ENCODE measurements at places on chromosomes 13 and 19.

DNA sequence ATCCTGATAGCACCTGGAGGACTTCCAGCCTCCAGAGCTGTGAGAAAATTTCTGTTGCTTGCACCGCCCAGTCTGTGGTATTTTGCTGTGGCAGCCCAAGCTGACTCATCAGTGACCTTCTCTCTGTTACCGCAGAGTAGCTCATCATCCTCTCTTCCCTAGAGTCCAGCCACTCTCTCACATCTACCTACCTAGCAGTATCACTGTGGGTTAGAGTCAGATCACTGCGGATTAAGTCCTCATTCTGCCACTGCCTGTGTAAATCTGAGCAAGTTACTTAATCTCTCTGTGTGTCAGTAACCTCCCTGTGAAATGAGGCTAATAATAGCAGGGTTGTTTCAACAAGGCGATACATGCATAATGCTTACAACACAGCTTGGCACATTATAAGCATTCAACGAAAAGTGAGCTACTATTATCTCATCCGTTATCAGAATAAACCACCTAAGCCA, 40.3 kb upstream of the USPL1 start:
- DNase-seq = peak; percentile 82

DNA sequence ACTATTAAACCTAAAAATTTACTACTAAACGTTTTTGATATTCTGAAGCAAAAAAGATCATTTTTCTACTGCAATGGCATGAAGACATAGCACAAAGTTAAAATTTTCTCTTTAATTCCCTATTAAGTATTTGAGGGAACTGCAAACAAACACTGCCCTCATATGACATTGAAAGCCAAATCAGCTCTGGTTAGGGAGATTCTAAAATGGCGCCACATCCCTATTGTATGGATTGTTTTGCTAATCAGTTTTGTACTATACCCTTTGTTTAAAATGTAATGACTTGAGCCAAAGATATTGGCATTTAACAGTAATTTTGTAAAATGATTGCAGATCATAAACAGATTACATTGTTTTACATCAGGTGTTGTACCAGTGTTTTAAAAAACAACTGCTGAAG, 65.8 kb downstream of the FLT1 start:
- no peak for DNase-seq

DNA sequence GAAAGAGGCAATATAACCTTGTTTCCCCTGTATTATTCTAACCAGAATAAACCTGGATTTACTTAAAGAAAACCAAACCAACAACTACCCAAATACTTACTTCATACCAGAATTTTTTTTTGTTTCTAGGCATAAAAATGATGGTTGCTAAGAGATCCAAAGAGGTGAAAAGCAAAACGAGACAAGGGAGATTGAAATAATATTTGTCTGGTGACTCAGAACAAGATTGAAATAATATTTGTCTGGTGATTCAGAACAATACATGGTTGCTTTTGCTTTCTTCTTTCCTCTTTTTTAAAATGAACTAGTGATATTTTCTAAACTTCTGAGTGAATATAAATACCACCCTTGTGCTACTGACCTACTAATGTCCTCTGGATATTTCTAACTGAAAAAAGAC, 592.9 kb downstream of the KCTD12 start:
- DNase-seq = no peak

DNA sequence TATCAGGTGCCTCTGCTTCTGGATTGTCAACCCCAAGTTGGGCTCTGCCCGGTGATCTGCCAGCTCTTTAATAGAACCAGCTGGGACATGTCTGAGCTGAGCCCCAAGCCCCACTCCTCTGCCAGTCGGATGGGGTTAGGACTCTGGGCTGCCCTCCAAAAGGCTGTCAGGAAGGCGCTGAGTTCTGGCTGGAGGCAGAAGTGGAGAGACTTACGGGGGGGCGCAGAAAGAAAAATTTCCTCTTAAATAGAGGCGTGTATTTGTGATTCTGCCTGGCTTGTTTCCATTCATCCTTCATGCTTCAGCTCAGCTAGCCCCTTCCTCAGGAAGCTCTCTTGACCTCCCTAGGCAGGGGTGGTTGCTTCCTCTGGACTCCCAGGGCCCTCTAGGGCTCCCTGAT, 985 bp upstream of the KCNK6 start:
- DNase-seq = peak; percentile 46

DNA sequence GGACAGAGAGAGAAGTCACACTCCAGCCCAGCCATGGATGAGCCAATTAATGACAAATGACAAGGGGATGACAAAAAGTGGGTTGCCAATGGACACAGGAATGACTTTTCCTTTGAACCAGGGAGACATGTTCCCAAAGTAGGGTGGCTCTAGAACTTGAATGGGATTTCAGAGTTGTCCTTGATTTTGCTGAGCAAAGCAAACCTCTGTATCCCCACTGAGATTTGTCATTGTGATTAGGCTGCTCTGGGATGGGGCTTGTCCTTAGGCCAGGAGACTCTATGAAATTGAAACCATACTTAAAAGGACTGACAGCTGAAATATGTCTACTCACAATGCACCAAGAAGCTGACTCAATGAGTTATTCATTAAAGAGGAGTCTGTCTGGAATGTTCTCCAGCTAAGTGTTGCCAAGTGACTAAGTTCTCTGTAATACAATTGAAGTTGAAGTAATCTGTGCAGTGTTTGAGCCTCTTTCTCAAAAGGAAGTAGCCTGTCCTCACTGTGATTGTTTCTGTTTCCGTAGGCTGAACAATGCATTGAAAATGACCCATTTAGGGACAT, 69.0 kb upstream of the PCDH9 start:
- no peak for DNase-seq

DNA sequence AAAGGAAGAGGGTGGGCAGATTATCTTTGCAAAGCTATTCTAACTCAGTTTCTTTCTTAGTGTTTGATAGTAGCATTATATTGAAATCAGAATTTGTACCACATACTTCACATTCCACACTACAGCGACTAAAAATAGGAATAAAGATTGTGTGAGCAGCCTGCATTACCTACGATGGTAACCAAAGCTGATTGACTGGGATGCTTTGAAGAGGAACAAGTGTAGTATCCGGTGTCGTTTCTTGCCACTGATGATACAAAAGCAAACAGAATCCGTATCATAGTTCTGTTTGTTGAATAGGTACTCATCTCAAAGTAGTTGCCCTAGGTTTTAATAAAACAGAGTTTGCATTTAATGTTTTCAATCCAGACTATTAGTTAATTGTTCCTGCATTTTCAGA, 51.2 kb downstream of the FLT3 start:
- no peak for DNase-seq

DNA sequence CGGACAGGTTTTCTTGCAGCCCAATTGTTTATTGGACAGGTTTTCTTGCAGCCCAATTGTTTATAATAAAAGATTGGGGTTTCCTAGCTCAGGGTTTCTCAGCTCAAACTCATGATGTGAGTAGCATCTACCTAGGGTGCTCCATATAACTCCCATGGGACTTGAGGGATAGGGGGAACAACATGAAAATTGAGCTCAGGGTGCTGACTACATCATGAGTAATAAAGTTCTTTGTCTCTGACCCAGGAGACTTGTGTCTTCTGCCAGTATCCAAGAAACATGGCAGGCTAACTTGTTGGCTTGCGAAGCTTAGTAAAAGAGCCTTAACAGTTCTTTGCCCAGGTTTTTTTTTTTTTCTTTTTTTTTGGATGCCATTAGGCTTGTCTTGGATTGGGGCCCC, 59.2 kb upstream of the MYCBP2 start:
- DNase-seq = no peak

DNA sequence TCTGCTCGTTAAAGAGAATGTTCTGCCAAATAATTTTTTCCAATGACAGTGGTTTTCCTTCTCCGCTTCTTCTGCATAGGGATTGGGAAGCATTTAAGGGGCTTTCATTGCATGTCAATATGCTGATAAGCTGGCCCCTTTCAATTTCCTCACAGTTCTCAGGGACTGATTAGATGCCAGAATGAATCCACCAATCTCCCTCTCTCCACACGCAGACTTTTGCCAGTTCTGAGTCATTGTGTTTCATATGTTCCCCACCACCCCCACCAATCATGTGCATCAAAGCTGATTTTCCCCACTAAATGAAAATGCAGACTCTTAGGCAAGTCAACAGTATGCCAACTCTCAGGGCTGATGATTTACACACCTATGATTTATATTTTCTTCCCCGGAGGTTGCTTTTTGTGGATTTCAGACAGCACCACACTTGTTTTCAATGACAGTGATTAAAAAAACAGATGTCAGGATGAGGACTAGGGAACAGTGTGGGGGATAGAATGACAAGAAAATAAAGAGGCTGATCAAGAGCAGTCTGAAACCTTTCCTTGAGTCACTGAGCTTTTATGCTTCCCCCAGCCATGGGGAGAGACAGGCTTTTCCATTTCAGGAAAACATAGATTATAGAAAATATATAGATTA, 47.9 kb upstream of the C13orf42 start:
- DNase-seq = no peak

- no peak for DNase-seq
Observed at GRCh38 chr19:50833117-50833801, at the start of gene KLK15. Gene KLK15 (minus strand): TSS chr19:50833574. CDS start chr19:50831492, 2,082 bp downstream.

GRCh38 chr13:71922194-71922593, 55.2 kb upstream of the DACH1 start:
- no peak for DNase-seq

DNA sequence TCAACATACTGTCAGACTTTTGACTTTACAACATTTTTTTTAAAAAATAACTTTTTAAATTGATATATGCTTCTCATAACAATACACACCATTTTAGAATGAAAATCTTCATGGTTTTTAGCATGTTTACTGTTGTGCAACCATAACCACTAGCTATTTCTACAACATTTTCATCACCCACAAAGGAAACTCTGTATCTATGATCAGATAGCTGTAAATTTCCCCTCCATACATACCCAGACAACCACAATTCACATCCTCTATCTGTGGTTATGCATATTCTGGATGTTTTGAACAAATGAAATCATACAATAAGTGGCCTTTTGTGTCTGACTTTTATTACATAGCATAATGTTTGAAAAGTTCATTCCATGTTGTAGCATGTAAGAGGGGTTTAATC, 1666.0 kb downstream of the EFNB2 start:
- peak; percentile 68 for DNase-seq

- no peak for DNase-seq
Observed at GRCh38 chr19:41025871-41026270, 34.8 kb downstream of the CYP2B6 start.

DNA sequence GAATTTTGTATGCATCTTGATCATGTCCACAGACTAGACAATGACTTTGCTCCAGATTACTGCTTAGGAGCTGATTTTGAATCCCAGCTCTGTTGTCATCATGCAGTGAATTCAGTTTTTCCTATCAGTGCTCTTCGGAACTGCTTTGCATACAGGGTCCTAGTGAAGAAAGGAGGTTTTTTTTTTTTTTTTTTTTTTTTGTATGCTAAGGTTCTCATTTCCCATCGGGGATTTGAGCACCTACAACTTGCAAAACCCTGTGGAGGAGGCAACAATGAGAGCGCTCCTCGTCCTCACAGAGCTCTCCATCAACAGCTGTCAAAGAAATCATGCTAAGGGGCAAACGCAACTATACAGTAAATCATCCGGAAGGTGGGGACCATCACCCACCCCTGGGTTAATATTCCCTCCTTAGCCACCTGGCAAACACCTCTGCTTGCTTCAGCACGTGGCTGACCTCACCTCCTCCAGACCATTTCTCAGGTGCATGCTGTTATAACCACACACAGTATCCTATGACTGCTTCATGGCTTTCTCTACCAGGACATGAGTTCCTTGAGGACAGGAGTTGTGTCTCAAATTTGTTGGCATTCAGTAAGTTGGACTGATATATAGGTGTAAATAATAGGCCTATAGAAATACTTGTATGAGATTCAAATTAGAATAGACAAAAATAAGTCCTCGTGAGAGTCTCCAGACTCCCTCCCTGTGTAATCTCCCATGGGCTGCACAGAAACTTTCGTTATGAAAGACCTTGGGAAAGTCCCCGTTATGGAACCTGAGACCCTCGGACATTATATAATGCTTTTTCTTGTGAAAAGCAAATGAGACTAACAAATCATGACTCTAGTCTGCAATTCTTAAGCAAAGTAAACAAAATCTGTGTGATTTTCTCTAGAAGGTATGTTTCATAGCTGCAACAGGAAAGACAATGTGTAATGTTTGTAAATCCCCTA, 113.8 kb downstream of the KATNAL1 start:
- DNase-seq = no peak

DNA sequence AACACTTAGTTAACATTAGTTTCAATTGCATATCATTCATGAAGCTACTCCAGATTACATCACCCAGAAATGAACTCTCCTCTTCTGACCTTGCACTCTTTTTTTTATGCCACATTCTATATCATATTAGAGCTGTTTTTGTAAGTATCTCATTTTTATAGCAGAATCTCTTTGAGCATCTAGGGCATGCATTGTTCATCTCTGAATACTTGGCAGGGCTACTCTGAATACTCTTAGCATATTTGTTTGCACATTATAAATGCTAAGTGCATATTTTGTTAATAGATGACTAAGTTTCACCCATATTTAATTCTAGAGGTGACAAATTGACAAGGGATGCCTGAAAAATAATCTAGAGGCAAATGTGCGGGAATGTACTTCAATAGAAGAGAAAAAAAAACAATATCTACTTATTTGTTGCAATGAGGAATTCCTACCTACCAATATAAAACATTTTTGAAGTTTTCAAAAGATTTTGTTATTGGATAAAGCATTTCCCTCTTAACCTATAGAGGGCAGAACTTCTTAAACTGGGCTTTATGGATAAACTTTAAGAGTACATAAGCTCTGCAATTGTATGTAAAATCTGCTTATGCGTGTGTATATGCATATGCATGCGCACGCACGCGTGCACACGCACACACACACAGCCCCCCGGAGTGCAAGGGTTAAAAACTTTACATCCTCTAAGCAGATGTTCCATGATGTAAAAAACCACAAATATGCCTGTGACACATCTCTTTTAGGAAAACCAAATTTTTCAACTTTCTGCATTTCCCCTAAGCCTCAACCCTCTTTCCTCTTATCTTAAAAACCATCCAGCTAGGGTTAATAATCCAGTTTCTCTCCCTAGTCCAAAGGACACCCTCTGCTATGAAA, 73.0 kb upstream of the OXGR1 start:
- no peak for DNase-seq

GRCh38 chr19:48290401-48290770, 20.5 kb downstream of the ZNF114 start:
- DNase-seq = no peak

DNA sequence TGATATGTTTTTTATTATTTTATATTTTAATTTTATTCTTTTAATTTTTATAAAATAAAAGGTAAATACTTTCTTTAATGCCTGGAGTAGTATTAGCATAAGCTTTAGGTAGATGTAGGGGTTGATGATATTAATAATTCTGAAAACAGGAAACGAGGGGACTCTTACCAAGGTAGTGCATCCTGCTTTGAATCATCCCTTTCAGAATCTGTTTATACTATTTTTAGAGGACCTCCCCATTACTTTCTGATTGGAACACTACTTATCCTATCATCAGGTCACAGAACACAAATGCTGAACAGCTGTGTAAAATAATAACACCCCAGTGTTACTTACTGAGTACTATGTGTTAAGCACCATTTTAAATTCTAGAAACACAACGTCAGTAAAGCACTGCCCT, 27.3 kb downstream of the COG6 start:
- DNase-seq = no peak

- peak; percentile 5 for DNase-seq
Observed at GRCh38 chr13:47175172-47175866, 278.5 kb upstream of the HTR2A start.

- peak; percentile 22 for DNase-seq
Observed at GRCh38 chr13:29847501-29847983, 2.9 kb downstream of the UBL3 start.
